ENCODE measurements at places on chromosomes 12 and 14.

GRCh38 chr14:69500736-69501135 lies 16.2 kb downstream of the PLEKHD1 start:
- no peak for DNase-seq

- no peak for DNase-seq
Observed at GRCh38 chr12:12202747-12203146, 64.1 kb downstream of the LRP6 start.

DNA sequence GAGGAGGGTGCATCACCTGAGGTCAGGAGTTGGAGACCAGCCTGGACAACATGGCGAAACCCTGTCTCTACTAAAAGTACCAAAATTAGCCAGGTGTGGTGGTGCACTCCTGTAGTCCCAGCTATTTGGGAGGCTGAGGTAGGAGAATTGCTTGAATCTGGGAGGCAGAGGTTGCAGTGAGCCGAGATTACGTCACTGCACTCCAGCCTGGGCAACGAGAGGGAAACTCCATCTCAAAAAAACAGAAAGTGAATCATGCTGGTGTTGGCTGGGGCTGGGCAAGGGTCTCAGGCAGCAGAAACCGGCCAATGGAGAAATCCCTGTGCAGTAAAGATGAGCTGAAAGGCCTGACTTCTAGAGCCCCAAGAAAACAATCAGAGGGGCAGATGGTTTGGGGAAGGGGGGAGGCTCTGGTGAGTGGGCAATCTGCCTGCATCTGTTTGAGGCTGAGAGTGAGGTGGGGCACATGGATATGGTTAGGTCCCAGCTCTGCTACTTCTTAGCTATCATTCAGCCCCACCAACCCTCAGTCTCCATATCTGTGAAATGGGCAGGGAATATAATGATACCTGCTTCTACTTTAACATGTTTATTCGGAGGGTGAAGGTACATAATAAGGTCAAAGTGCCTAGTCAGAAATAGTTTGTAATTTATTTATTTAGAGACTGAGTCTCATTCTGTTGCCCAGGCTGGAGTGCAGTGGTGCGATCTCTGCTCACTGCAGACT lies 21.3 kb upstream of the COX6A1 start:
- no peak for DNase-seq

- DNase-seq = no peak
Observed at GRCh38 chr12:122206111-122206881, 2.8 kb downstream of the B3GNT4 start.

GRCh38 chr12:74579446-74579845 lies 41.8 kb downstream of the ATXN7L3B start:
- no peak for DNase-seq

DNA sequence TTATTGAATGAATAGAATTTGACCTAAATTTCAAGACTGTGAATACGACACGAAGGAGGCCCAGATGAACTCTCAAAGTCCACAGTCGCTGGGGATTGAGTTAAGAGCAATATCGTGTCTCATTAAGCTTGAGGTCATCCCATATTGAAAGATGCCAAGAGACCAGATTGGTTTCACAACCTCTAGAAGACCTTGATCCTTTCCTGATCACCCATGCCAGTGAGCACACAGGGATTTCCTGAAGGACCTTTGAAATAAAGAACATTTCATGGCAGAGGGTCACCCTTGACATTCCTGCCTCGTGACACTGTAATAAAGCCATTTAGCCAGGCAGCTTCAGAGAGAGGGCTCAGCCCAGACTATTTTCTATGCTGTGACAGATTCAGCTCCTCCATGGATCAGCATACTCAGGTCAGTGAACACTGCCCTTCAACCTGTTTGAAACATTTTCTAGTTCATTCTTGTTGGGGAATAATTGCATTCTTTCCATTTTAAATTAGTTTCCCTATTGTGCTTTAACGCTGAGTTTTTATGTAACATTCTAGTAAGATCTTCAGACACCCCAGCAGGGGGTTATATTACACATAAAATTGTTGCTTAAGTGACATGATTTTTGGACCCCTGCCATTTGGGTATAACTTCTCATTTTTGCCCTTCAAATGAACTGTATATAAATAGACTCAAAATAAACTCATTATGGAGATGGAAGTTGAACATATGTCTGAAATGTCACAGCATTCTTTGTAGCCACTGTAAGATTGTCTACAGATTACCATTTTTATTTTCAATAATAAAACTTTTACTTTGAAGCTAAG lies 213.2 kb downstream of the C12orf50 start:
- no peak for DNase-seq

DNA sequence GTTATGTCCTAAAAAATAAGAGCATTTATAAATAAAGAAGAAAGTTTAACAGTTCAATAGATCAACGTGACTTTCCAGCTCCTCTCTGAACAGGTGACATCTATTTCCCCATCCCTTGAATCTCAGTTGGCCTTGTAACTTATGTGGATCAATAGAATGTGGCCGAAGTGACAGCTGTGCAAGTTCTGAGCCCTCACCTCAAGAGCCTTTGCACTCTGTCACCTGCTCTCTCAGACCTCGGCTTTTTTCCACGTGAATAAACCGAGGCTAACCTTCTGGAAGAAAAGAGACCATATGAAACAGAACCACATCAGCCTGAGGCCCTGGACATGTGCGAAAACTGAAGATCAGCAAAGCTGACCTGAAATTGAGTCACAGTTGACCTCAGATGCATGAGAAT lies 253.0 kb downstream of the DAD1 start:
- no peak for DNase-seq

GRCh38 chr14:22271838-22272799 lies 316.9 kb downstream of the DAD1 start:
- DNase-seq = no peak

- DNase-seq = no peak
Observed at GRCh38 chr14:51004801-51005526, 60.7 kb upstream of the PYGL start.

GRCh38 chr12:52356762-52357580 lies 10.3 kb downstream of the KRT85 start:
- no peak for DNase-seq

GRCh38 chr12:53414756-53415417 lies 8.8 kb upstream of the AMHR2 start:
- DNase-seq = no peak

GRCh38 chr14:42806909-42807315 lies 1200.2 kb downstream of the LRFN5 start:
- no peak for DNase-seq

DNA sequence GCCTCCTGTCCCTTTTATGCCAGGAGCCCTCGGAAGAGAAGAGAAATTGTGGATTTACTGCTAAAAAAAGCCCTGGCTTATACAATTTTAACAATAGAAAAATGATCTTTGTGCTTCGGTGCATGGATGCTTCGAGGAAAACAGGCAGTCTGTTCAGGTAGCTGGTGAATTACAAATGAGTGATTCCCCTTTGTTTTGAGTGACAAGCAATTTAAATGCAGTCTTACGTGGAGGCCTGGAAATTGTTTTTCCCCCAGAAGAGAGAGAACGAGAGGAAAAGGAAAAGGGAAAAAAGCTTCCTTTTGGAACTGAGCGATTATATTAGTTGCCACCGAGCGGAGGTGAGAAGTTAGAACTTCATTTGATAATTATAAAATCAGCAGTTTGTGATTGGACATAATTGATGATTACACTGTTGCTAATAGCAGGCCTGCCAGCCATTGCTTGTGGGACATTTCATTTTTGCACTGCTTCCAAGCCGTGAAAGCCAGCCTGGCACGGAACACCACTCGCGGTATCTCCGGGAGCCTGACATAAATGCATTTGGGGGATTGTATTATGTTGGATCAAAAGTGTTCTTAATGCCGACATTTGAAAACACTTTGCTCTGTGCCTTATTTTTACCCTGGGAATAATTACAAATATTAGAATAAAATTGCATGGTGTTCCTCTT lies 117.7 kb downstream of the PHETA1 start:
- no peak for DNase-seq

DNA sequence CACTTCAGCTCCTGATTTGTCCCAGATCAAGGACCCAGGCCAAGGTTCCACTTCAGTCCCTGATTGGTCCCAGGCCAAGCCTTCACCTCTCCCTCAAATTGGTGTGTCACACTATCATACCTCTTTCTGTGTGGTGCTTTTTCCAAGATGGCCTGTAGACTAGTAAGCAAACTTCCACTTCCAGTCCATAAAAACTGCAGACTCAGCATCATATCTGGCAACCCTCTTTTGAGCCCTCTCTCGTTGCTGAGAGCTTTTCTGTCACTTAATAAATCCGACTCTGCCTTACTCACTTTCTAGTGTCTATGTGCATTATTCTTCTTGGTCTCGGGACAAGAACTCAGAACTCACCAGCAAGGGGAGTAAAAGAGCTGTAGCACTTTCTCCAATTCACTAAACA lies 1395.1 kb downstream of the LRFN5 start:
- no peak for DNase-seq

DNA sequence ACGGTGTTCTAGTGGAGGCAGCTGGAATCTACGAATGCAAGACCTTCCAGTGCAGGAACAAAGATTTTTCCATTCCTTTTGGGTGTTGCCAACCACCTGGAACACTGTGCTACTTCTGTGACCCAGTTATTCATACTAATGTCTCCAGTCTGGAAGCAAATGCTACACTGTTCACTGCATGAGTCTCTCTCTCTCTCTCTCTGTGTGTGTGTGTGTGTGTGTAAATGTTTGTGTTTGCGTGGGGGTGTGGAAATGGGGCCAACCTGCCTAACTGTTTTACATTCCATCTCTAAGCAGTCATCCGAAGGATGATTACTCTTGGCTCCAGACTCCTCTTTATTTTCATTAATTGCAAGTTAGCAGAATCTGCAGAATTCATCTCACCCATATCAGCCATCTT lies 29.9 kb upstream of the YBX3 start:
- no peak for DNase-seq

GRCh38 chr12:112439769-112440168 lies 21.0 kb downstream of the PTPN11 start:
- no peak for DNase-seq

GRCh38 chr14:99245564-99246511 lies 26.2 kb downstream of the BCL11B start:
- no peak for DNase-seq

GRCh38 chr14:98293576-98293975 lies 978.4 kb downstream of the BCL11B start:
- DNase-seq = no peak

GRCh38 chr12:105324704-105325103 lies 5.8 kb upstream of the C12orf75 start:
- no peak for DNase-seq

- DNase-seq = no peak
Observed at GRCh38 chr14:60327447-60328331, 78.7 kb downstream of the PPM1A start.

DNA sequence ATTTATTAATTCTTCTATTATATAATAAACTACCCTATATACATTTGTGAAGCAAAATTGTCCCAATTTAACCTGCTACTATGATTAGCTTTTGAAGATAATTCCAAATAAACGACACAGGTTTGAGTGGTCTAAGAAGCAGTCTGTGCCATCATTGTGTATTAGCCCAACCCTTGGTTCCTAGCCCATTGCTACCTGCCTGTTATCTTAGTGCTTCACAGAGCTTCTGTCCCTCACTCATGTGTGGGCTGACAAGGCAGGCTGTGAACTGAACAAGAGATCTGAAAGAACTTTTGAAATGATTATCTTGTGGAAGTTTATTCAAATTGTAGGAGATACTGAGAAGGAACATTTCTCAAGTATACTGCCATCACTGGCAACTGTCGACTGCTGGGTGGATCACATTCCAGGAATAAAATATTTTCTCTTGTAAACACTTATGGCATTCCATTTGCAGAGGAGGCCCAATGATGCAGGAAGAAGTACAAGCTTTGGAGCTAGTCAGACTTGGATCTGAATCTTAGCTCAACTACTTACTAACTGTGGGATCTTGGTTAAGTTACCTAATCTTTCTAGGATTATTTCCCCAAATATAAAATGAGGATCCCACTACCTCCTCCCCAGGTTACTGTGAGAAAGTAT lies 7.8 kb upstream of the MTERF2 start:
- DNase-seq = no peak

- DNase-seq = no peak
Observed at GRCh38 chr12:51898937-51899336, 8.4 kb upstream of the ACVRL1 start.

GRCh38 chr12:91460469-91460868 lies 277.9 kb upstream of the DCN start:
- DNase-seq = no peak

DNA sequence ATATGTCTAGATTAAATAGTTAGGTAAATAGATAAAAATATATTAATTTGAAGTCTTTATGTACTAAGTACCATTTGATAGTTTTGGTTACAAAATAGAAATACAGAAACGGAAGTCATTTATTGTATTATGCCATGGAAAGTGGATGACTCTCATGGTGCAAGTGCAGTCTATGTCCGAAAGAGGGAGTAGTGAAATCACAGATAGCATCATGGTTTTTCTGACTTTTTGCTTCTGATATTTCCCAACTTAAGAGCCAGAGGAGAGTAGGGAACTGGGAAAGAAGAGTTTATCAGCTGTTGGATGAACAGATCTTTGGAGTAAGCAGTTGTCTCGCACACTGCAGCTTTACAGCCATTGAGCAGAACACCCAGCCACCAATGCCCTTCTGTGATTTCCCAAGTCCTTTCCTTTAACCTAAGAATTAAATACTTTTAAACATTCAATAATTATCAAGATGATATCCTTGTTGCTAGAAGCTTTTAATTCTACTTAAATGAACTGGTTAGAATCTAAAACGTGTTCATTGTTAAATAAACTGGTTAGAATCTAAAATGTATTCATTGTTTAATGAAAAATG lies 18.4 kb upstream of the SRGAP1 start:
- no peak for DNase-seq

GRCh38 chr12:7645395-7646177 lies 20.1 kb downstream of the APOBEC1 start:
- DNase-seq = no peak

- DNase-seq = no peak
Observed at GRCh38 chr14:93976477-93977057, at the start of gene ASB2. TSS of gene ASB2 (minus strand) at chr14:93976570. CDS start at chr14:93964539, 12,031 bp downstream.

DNA sequence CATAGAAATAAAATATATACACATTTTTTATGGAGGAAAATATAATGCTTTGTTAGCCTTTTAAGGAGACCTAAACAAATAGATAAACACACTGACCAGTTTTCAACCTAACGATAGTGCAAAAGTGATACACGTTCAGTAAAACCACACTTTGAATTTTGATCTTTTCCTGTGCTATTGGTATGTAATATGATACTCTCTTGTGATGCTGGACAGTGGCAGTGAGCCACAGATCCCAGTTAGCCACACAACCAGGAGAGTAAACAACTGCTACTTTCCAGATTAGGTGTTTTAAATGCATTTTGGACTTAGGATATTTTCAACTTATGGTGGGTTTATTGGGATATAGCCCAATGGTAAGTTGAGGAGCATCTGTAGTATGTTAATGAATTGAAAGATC lies 243.1 kb downstream of the ERC1 start:
- no peak for DNase-seq

All from stimulated activated CD8-positive, alpha-beta memory T cell treated with anti-CD3 and anti-CD28 coated beads, Interleukin-7, amount 100 ng/mL, for 1 hour (primary cell).